ENCODE measurements at places on chromosomes 1 and 21.

DNA sequence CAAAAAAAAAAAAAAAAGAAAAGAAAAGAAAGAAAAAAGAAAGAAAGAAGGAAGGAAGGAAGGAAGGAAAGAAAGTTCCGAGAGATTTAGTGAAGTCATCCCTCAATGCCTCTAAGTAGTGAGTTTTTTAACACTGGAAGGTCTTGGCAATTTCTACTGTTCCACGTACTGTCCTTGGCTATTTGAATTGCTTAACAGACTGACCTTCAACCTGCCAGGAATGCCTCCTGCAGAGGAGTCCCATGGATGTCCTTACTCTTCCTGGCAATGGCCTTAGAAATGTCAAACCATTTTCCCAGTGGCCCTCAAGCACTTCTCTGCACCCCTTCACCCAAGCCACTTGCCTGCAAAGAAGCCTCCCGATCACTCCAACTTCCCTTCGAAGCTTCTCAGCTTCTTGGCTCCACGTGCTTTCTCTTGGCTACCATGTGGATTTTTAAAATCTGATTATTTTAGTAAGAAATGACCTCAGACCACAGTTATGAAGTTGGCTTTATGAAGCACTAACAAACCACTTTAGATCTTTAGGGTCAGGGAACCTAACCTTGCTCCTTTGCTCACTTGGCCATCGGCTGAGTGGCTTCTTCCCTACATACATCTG, 43.7 kb upstream of the ABCG1 start:
- DNase-seq, result no peak

GRCh38 chr1:46152016-46152415, 19.6 kb upstream of the PIK3R3 start:
- no peak for DNase-seq

DNA sequence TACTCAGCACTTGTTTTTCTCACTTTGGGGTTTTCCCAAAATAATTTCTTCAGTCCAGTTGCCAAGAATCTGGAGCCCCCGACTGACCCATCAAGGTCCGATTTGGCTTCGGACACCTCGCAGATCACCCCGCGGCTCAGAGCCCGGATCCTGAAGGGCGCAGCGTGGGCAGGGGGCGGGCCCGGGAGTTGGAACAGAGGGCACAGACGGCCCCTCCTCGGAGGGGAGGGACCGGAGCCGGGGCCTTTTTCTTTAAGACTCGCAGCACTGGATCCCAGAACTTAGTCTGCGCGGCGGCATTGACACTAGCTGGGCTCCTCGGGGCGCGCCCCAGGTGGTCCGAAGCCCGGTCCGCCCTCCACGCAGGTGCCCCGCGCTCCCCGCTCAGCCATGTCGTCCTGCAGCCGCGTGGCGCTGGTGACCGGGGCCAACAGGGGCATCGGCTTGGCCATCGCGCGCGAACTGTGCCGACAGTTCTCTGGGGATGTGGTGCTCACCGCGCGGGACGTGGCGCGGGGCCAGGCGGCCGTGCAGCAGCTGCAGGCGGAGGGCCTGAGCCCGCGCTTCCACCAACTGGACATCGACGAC, at the start of gene CBR3:
CBR3 (plus strand) TSS at position 277 of the 588 bp plus-strand sequence; CDS start at position 391, 114 bp downstream.
- peak; percentile 71 for DNase-seq

GRCh38 chr1:66374148-66374547, 159.8 kb upstream of the SGIP1 start:
- DNase-seq, result no peak

- no peak for DNase-seq
These were observed 105.7 kb upstream of the PLPPR5 start for GRCh38 chr1:99110140-99111041.

DNA sequence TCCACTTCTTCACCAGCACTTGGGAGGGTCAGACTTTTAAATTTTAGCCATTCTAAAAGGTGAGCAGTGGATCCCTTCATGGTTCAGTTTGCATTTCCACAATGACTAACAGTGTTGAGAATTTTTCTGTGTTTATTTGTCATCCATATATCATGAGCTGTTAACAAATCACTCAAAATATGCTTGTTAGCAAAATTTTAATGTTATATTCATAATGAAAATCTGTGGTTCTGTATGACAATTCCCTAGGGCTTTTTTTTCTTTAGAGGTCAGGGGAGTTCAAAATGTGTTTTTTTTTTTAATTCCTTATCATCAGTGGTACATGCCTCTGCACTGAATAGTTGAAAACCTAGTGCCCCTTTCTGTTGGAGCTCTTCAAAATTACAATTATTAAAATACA, 682.2 kb upstream of the ADGRL2 start:
- no peak for DNase-seq

Data from activated naive CD4-positive, alpha-beta T cell treated with anti-CD3 and anti-CD28 coated beads, Interleukin-2, amount 50 U/mL, for 16 hours (primary cell).